Neural crest cell (in vitro differentiated cells): ENCODE measurements at places on chromosomes 5 and 9.

DNA sequence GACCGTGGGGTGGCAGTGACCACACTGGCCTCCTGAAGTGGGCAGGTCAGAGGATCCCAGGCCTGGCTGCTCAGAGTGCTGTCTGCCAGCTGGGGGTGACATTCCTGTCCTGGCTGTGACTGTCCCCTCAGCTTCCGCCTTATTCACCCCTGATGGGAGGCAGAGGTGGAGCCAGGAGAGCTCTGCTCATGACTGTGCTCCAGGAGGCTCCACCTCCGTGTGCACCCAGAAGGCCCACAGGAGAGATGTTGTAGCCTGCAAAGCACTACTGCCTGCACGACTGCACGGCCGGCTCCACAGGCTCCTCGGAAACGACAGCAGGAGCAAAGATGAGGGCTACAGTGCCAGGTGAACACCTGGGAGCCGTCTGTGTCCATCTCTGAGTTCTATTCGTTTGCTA, 60.9 kb downstream of the ROPN1L start:
- H3K4me1 ChIP-seq: peaks cover 14% of the 10 kb centered on the region
- no peak overlapping the region for H3K4me3 ChIP-seq
- H3K36me3 ChIP-seq: no peaks in the 10 kb centered on the region
- no peak for DNase-seq
- no peaks in the 10 kb centered on the region for H3K27me3 ChIP-seq

DNA sequence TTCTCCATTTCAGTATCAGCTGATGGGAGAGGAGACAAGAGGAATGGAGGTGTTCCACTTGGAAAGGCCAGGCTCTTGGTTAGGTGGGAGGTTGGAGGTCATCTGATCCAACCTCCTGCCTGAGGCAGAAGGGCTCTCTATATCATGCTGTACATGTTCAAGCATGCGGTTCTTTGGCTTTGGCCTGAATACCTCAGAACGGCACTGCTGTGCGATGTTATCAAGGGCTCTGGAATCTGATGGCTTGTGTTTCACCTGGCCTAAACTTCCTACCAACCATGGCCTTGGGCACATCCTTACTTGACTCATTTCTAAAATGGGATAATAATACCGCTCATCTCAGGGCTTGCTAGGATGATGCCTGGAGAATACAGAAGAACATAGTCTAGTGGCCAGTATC, 90.1 kb upstream of the FAM169A start:
- no peak overlapping the region for H3K4me3 ChIP-seq
- no peaks in the 10 kb centered on the region for H3K36me3 ChIP-seq
- H3K27ac ChIP-seq: no peak overlapping the region
- no peak for DNase-seq
- peaks cover 4% of the 10 kb centered on the region for H3K27me3 ChIP-seq

- H3K27ac ChIP-seq: no peak overlapping the region
- no peaks in the 10 kb centered on the region for H3K4me1 ChIP-seq
- H3K36me3 ChIP-seq: no peaks in the 10 kb centered on the region
- no peak overlapping the region for H3K4me3 ChIP-seq
- DNase-seq: no peak
Observed at GRCh38 chr5:83871533-83872395, 151.1 kb upstream of the HAPLN1 start.

- no peak for DNase-seq
- no peaks in the 10 kb centered on the region for H3K27me3 ChIP-seq
- H3K36me3 ChIP-seq: peaks cover 31% of the 10 kb centered on the region
- H3K4me3 ChIP-seq: no peak overlapping the region
- no peak overlapping the region for H3K27ac ChIP-seq
- H3K4me1 ChIP-seq: no peaks in the 10 kb centered on the region
Observed at GRCh38 chr9:8484597-8485191, 685.1 kb upstream of the DMAC1 start.

GRCh38 chr9:18124760-18125159, 349.2 kb upstream of the ADAMTSL1 start:
- H3K27me3 ChIP-seq: no peaks in the 10 kb centered on the region
- no peak for DNase-seq
- peaks cover 5% of the 10 kb centered on the region for H3K4me1 ChIP-seq
- H3K36me3 ChIP-seq: no peaks in the 10 kb centered on the region
- no peak overlapping the region for H3K27ac ChIP-seq
